ENCODE measurements at places on chromosomes 12 and 14. TPM values are rescaled to one million over a fixed set of nuclear protein-coding genes. Genes with fewer than 3 reads are reported as not detected.

- peak; percentile 96 for DNase-seq
These were observed 16.4 kb downstream of the LRCOL1 start for GRCh38 chr12:132593938-132594358.

- DNase-seq: no peak
These were observed 4.8 kb downstream of the USP44 start for GRCh38 chr12:95546491-95546813.

DNA sequence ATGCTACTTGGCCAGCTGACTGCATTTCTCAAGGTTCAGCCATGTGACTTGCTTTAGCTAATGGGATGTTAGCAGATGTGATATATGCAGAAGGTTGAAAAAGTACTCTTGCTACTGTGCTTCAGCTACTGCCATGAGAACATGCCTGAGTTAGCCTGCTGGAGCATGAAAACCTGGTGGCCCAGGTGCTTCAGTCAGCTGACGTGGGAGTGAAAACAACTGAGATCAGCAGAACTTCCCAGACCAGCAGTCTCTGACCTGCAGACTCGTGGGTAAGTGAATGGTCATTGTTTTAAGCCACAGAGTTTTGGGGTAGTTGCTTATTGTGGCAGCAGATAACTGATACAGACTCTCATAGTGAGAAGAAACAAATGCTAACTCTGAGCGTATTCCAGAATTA lies 118.6 kb upstream of the GRIN2B start:
- no peak for DNase-seq

GRCh38 chr12:87280356-87280755 lies 748.8 kb downstream of the C12orf50 start:
- no peak for DNase-seq

DNA sequence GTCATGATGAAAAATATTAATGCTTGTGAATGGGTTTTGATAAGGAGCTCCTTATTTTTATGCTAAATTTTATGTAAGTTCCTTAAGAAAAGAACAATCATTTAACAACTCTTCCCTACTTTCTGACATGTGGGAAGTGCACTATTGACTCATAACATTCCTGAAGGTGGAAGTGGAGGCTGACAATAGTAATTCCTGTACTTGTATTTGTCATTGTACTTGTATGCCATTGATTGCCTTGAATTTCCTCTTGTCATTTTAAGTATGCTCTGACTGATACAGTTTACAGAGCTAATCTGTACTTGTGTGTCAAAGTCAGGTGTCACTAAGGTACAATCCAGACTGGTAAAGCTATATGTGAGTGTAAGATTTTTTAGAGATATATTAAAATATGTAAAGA lies 440.0 kb downstream of the SLC16A7 start:
- DNase-seq: no peak

- no peak for DNase-seq
These were observed 18.3 kb downstream of the GPR132 start for GRCh38 chr14:105046891-105047282.

DNA sequence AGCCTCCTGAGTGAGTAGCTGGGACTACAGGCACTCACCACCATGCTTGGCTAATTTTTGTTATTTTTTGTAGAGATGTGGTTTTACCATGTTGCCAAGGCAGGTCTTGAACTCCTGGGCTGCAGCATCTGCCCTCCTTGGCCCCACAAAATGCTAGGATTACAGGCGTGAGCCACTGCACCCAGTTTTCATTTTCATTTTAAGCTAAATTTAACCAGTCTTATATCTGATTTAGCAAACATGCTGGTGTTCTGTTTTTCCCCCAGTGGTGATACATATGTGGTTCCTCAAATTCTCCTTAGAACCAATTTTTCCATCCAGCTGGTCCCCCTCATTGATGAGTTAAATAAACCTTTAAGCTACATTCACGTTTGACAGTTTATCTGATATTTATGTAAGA lies 43.8 kb upstream of the BICD1 start:
- no peak for DNase-seq

DNA sequence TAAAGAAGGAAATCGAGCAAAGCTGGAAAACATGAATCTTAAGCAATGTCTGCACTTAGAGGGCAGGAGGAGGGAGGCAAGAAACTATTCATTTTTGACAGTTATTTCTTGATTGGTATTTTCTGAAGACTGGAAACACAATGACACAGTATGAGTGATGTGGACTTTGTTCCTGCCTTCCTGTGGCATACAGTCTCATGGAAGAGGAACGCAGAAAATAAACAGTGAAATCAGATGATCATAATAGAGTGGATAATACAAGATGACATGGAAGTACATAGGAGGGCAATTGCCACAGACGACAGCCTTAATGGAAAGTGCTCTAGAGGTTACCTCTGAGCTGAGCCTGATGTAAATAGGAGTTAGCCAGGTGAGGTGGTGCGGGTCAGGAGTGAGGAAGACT lies 140.4 kb upstream of the MAX start:
- no peak for DNase-seq

GRCh38 chr12:89280833-89281538 lies 71.3 kb downstream of the DUSP6 start:
- no peak for DNase-seq

GRCh38 chr14:91167380-91167770 lies 53.5 kb downstream of the DGLUCY start:
- no peak for DNase-seq

GRCh38 chr14:22002860-22003284 lies 329.3 kb upstream of the OR4E1 start:
- no peak for DNase-seq

GRCh38 chr12:54140588-54141388 lies 48.0 kb downstream of the SMUG1 start:
- no peak for DNase-seq

GRCh38 chr12:57852200-57852599 lies 5.7 kb upstream of the CTDSP2 start:
- no peak for DNase-seq

DNA sequence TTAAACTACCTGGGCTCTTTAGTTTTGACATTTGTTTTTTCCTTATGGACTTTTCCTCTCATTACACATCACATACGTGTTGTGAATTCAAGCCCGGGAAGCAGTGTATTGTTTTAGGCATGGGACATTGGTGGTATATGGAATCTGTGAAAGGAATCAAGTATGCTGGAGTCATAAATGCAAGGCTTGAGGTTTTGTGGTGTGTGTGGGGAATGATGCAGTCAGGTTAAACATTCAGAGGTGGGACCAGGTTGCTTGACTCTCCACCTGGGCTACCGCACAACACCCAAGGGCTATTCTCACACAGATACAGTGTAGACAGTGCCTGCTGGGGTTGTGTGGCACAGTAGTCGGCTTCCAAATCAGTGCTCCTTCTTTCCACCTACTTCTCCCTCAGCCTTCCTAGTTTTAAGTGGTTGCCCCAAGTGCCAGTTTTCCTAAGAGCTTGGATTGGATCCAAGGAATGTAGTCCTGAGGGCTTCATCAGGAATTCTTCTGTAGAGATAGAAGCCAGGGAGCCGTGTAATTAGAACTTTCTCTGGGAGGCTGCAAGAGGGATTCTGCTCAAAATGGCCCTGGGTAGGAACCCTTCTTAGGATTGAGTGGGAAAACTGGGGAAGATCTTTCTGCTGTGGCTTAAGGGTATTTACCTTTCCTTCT lies 243.7 kb downstream of the C12orf75 start:
- DNase-seq: no peak

DNA sequence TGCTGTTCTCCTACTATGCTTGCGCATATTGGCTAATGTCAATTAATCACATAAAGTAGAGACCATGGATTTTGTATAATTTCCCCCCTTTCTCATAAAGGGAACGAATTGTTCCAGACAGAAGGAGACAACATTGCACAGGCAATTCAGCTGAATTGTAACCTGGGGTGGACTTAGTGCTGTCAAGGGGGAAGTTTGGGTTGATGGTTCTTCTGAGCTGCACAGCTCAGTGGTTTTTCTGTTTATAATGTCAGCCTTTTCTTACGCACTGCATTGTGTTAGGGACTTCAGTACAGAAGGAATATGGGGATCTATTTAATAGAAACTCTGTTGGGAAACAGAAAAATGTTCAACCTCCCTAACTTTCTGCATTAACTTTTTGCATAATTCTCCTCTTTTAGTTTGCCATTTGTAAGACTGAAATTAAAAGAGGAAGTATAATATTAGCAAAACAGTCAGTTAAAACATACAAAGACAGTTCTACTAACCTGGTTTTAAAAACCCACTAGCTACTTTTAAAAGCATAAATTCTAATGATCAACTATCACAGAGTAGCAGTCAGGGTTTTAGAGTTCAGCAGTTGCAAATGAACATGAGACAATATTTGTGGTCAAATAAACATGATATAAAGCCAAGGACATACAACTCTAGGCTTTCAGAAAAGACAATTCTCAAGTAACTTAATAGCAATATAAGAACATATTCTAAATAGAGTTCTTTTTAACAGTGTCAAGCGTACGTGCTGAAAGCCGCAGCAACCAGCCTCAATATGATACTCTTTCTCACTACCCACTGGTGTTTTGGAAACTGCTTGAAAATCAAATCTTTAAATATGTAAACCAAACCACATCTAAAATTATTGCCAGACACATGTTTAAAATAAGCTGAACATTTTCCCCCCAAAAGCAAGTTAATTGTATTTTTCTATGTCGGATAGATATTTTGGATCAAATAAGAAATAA lies 393.0 kb downstream of the FSCB start:
- DNase-seq: no peak

DNA sequence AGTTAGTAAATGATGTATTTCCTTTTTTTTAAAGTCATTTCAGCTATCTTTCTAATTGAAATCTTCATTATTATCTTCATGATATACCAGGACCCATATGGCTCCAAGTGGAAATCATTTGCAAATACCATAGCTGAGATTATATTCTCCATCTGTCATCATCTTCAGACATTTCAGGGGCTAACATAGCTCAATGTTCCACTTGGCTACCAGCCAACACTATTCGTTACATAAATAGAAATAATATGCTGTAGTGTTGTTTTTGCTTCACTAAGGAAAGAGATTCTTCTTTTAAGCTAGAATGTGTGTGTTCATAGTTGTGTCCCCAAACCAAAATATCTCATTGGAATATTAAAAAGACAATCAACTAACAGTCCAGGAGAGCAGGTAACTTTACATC lies 225.1 kb downstream of the DIO2 start:
- no peak for DNase-seq

DNA sequence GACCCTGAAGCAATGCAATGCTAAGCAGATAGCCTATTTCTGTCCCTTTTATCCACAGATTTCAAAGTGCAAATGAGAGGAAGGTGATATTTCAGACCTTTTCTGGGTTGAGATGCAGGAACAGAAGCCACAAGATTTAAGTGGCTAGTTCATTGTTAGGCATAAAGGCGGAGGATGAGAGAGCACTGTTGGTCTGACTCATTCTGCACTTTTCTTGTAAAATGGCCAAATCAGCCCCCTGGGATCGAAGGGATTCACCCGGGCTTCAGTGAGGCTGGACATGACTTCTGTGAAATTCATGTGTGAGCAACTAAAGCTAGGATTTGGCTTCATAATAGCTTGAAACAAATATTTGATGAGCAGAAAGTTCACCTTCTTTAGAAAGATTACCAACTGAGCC lies 101.9 kb upstream of the OVCH1 start:
- DNase-seq: no peak

GRCh38 chr12:54370171-54370730 lies 6.0 kb upstream of the GPR84 start:
- peak; percentile 81 for DNase-seq

DNA sequence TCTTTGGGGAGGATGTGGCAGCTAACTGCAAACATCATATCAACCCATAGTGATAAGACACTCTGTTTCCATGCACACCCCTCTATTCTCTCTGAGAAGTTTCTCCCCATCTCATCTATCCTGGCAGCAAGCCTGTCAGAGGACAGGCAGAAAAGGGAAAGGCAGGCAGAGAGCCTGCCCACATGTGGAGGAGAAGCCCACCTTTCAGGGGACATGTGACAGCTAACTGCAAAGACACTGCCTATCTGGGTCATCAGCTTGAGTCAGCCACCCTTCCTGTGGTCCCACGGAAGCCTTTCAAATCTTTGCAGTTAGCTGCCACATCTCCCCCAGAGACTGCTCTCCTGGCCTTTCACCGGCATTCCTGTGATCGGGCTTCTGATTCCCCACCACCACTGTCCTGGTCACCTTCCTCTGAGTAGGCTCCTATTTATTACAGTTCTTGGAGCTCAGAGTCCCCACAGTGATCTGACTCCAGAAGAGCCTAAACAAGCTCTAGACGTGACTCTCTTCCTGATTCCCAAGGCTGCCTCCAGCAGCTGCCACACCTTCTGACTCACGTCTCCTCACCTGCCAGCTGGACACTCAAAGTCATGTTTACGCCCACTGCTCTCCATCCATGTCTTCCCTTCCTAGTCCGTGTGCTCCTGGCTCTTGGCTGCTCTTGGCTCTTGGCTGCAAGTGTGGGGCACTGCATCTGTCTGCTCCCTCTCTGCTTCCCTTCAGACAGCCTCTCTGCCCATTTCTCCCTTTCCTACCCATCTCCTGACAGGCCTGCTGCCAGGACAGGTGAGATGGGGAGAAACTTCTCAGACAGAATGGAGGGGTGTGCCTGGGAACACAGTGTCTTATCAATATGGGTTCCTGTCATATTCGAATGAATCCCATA lies 7.5 kb upstream of the KRT1 start:
- peak; percentile 57 for DNase-seq

- DNase-seq: no peak
These were observed 207.5 kb downstream of the ETV6 start for GRCh38 chr12:11856971-11857370.

- DNase-seq: no peak
These were observed 1936.8 kb upstream of the SEL1L start for GRCh38 chr14:83470466-83470865.

- DNase-seq: no peak
These were observed 312.2 kb upstream of the ATP2B1 start for GRCh38 chr12:90020881-90021280.

GRCh38 chr14:105169776-105170655 lies 1.4 kb upstream of the JAG2 start:
- DNase-seq: no peak

DNA sequence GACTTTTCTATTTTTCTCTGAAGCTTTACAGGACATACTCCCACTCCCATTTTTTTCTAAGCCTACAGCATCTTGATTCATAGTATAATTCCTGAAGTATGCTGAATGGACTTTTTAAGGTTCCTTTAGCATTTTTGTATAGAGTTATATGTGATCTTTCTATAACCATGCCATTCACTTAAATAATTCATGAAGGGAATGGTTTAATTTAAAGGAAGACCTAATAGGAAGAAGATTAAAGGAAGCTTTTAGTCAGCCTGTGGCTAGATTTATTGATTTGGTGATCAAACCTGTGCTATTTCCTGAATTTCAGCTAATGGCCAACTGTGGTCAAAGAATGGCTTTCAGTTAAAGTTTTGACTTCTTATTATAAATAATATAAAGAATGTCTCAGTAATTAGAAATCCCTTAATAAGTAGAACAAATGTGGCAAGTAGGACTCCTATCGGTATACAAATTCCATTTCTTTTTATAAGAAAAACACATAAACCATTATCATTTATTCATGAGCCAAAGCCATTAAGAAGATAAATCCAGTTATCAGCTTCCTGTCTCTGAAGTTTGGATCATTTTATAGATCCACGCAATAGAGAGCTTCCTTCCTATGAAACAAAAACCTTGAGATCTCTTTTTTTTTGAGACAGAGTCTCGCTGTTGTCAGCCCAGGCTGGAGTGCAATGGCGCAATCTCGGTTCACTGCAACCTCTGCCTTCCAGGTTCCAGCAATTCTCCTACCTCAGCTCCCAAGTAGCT lies 4.0 kb upstream of the MAPK1IP1L start:
- no peak for DNase-seq

Gene KCNA1
- total RNA-seq: 0.61 TPM

Gene TCL1B
- not detected for total RNA-seq

Gene RND1
- total RNA-seq: 3.4 TPM

Gene ESPL1
- total RNA-seq: 34.6 TPM

Gene STK38L
- 41.9 TPM for total RNA-seq

Gene ANKS1B
- 3.3 TPM for total RNA-seq

Gene CYP27B1
- total RNA-seq: 0.80 TPM

Gene MFAP5
- total RNA-seq: 4.6 TPM

Gene ACACB
- total RNA-seq: 21.3 TPM

Gene RTN1
- 0.84 TPM for total RNA-seq
